ENCODE measurements at places on chromosomes 7 and 10.

GRCh38 chr7:1027242-1028043 is 16.9 kb upstream of the GPR146 start:
- no peak for DNase-seq

GRCh38 chr7:51154201-51154600 is 162.4 kb downstream of the COBL start:
- no peak for DNase-seq

- DNase-seq: no peak
Measured at GRCh38 chr7:140230861-140231770, 54.3 kb upstream of the KDM7A start.

- peak; percentile 98 for DNase-seq
Measured at GRCh38 chr7:107594961-107595737, 15.1 kb downstream of the BCAP29 start.

GRCh38 chr10:128064970-128065580 is 61.1 kb downstream of the MKI67 start:
- DNase-seq: no peak

DNA sequence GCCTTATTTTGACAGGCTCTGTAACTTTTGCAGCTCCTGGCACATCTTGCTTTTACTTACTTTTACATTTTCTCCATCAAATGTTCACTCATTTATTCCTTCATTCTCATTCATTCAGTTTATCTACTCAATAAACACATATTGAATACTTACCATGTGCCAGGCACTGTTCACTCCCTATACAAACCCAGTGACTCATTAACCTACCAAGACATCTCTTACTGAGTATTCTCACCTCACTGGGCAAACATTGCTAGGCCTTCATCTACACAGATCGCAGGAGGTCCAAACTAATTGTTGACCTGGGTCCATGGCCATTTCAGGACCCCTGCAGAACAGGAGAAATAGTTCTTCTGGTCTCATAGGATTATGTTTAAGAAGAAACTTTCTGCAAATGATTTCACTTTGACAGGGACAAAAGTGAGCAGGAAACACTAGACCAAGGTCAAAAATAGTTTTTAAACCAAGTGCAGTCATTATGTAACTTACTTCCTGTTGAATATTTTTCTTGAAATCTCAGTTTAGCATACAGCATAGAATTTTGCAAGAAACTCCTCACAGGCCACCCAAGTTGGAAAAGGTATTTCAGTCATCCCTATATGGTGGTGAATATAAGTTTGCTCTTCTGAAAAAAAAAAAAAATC is 17.6 kb downstream of the SLC26A4 start:
- no peak for DNase-seq

- no peak for DNase-seq
Measured at GRCh38 chr7:22182149-22182548, 174.8 kb downstream of the RAPGEF5 start.

GRCh38 chr10:58177362-58177947 is 90.2 kb downstream of the IPMK start:
- DNase-seq: no peak

DNA sequence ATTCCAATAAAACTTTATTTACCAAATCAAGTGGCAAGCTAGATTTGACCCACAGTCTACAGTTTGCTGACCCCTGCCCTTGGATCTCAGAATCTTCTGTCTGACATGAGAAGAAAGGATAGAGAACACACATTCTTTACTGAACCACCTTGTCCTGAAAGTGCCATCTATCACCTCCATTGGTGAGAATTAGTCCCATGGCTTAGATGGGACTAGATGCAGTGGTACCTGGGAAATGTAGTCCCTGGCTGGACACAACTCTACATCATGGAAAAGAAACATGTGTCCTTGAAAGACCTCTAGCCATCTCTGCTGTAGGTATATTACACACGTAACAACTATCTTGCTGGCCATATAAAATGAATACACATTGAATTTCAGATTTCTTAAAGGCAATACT is 336.2 kb downstream of the LHFPL3 start:
- no peak for DNase-seq

DNA sequence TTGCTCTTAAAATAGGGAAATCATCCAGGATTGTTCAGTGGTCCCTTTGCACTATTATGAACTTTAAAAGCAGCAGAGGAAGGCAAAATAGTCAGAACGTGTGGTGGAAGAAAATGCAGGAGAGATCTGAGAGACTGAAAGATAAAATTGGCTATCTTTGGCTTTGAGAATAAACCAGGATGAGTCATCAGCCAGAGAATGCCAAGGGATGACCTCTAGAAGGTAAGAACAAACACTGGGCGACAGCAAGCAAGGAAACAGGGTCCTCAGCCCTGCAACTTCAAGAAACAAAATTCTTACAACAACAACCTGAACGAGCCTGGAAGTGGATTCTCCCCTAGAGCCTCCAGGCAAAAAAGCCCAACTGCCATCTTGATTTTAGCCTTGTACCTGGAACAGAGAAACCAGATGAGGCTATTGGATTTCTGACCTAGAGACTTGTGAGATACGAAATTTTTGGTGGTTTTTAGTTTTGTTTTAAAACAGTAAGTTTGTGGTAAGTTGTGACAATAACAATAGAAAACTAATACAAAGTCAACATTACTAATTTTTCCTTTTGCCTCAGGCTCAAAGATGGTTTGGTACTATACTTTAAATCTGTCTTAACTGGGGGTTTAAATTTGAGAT is 130.2 kb upstream of the CNTNAP2 start:
- DNase-seq: no peak

DNA sequence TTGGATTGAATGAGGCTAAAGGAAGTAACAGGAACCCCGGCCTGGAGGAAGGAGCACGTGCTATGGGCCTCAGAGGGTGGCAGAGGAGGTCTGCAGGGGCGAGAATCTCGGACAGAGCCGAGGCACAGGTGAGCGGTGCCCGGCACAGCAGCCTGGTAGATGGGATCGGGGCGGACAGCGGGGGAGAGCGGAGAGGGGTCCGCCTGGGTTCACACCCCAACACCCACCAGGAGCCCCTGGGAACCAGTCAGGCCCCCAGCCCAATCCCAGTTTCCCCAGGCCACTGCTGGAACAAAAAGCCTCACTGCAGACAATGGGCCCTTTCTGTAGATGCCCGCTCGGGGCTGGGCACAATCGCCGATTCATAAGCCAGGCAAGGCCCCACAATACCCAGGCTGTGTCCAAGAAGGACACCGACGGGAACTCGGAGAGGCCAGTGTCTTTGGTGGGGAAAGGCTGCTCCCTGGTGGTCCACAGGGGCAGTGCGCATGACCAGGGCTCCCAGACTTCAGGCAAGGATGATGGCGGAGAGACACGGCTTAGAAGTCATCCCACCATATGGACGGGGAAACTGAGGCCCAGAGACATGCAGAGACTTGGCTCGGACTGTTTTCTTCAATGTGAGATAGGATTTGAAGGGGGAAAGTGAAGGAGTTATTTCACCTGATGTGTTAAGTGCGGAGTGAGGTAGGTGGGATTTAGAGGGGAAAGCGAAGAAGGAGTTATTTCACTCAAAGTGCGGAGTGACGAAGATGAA is 106.9 kb upstream of the GPR26 start:
- DNase-seq: peak; percentile 37

GRCh38 chr10:71638064-71638821 is 81.3 kb downstream of the C10orf105 start:
- DNase-seq: no peak

GRCh38 chr10:8617792-8618191 is 563.3 kb downstream of the GATA3 start:
- no peak for DNase-seq

GRCh38 chr10:98664329-98665042 is 217.8 kb upstream of the HPS1 start:
- DNase-seq: no peak

DNA sequence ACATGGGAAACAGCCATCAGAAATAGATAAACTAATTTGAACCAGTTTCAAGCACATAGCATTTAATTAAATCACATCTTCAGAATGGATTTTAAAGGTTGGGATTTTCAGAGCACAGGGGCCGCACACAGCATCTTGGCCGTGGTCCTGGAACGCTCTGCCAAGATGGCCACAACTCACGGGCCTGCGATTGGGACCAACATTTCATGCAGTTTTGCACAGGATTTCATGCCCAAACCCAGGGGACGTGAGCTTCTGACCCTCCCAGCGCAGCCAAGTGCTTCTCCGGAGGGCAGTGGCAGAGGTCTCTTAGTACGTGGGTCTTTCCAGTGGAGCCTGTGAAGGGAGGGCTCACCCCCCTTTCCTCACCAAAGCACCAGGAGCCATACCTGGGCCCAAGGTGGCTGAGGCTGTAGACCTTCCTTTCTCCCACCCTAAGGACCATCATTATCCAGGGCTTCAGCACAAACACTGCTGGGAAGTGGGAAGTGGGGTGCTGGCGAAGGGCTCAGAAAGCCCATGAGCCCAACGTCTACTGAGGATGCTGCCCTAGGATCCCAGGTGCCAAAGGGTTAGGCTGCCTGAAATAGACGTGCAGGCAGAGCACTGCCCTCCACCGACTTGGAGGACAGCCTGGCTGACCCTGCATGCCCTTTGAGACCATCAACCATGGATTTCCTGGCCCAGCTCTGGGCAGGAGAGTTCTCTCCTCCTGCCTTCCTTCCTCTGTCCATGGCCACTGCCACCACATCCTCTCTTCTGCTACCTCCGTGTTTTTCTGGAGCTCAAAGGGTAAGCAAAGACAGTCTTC is 611.2 kb upstream of the MGMT start:
- no peak for DNase-seq

DNA sequence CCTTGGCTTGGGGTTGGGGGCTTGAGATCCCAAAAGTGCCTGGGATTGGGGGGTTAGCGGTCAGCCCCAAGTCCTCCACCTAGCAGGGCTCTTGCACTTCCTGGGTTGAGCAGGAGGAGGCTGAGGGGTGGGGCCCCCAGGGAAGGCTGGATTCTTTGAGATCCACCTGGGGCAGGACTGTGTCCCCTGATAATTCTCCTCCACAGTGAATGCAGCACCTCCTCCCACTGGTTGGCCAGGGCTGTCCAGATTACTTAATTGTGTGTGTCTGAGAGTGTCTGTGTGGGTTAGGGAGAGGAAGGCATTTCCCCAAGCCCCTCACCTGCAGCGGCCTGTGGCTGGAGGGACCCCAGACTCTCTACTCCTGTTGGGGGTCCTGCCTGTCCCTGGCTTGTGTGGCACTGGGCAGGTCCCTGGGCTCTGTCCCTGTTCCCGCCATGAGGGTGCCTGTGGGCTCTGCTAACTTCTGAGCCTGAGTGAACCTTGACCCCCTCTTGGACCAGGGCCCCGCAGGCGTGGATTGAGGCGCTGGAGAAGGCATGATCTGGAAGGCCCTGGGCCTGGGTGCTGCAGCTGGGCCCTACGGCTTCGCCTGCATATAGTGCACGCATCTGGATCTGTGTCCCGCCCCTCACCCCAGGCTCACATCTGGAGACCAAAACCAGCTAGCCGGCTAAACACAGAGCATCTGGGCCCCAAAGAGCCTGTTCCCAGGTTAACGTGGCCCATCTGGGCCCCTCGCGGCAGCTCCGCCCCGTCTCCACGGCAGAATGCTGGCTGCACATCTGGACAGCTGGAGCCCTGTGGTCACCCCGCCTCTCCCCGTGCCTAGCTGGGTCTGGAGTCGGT is 10.4 kb downstream of the TMEM270 start:
- no peak for DNase-seq

GRCh38 chr7:149297034-149297755 is 35.2 kb downstream of the ZNF783 start:
- DNase-seq: no peak

DNA sequence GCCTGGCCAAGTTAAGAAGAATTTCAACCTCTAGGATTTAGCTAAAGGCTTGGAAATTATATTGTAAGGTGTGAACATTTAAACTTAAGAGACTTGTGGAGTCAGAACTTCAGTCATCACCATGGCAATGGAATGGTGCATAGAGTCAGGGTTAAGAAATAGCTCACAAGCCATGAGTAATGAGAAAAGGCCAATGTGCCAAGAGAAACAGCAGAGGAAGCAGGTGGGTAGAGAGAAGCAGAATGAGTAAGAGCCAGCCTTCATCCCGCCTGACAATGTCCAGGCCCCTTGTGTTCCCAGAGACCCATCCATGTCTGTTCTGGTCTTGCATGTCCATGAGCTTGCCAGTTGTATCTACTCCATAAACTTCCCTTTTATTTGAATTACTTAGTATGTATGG is 62.6 kb upstream of the TBX20 start:
- no peak for DNase-seq

GRCh38 chr7:128888756-128889095 is 21.8 kb downstream of the KCP start:
- no peak for DNase-seq

GRCh38 chr7:93935102-93935501 is 13.6 kb downstream of the GNG11 start:
- no peak for DNase-seq

- DNase-seq: no peak
Measured at GRCh38 chr7:117871778-117872538, 1.3 kb downstream of the CTTNBP2 start.

DNA sequence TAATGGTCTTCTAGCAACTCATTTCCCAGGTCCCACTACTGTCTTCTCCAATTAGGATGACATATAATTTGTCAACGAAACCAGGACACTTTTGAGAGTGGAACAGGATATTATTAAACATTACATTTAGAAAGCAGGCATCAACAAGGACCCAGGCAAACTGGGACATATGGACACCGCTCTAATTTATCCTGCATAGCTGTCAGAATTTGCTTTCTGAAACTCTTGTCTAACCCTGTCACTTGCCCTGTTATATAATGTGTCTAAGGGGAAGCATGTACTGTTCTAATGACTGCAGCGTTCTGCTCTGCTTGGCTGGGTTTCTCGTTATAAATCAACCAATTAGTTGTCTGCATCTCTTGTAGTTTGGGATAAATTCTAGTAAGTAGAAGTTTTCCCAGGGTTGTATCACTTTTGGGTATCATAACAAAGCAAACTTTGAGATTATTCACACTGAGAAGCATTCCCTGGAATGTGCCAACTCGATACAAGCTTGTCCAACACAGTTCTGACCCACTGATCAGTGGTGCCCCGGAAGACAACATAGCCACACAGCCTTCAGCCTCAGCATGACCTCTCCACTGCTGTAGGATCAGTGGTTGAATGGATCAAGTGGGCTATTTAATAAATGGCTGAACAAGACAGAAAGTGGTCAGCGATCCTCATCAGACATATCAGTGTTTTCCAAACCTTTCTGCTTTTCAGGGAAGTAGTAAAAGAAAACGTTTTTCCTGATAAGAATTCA is 228.1 kb downstream of the KIF20B start:
- no peak for DNase-seq

- no peak for DNase-seq
Measured at GRCh38 chr7:44163591-44163990, 22.5 kb upstream of the MYL7 start.

GRCh38 chr7:84364708-84365107 is 170.1 kb upstream of the SEMA3A start:
- no peak for DNase-seq

- no peak for DNase-seq
Measured at GRCh38 chr10:62911210-62911963, 95.2 kb upstream of the EGR2 start.

GRCh38 chr7:150759479-150759878 is 22.3 kb downstream of the GIMAP5 start:
- no peak for DNase-seq

DNA sequence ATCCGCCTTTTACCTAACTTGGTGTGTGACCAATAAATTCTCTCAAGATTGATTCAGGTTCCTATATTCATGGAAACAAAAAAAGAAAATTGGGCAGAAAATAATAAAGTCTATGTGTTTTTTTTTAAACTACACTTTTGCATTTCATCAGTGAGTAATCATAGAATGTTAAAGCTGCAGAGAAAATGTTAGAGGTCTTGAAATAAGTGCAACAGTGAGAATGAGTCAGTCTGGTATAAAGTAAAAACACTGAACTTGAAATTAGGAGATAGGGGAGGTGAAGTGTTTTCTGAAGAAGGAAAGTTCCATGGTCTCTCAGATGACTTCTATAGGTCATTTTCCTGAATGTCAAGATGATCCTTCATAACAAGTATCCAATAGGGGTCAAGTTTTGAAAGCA is 202.6 kb upstream of the NRP1 start:
- no peak for DNase-seq
